Trophoblast cell (in vitro differentiated cells and primary cell): ENCODE measurements at places on chromosomes 2 and 18.

GRCh38 chr2:7045601-7046590 is 128.7 kb downstream of the RNF144A start:
- DNase-seq, result no peak

GRCh38 chr18:72672364-72673184 is 128.4 kb upstream of the CBLN2 start:
- DNase-seq, result peak; percentile 54

GRCh38 chr18:37662546-37663339 is 97.1 kb upstream of the CELF4 start:
- no peak for DNase-seq

DNA sequence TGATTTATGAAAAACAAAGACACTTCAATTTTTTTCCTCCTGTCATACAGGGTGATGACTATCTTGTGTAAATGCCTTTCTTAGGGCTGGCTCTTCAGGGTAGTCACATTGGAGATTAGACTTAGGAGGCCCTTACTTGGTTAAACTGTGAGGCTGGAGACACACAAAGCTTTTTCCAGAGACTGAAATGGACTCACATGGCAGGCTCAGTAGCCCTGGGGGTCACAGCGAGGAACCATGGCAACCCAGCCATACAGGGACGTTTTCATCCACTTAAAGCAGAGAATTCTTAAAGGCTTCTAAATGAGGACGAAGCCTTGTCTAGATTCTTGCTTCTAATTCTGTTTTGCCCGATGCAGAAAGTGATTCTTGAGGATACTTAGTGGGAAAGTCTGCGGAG is 57.3 kb upstream of the ZDBF2 start:
- DNase-seq, result no peak

GRCh38 chr2:203594541-203594940 is 59.4 kb upstream of the RAPH1 start:
- DNase-seq, result no peak

- no peak for DNase-seq
Measured at GRCh38 chr2:210842896-210843295, 286.5 kb downstream of the CPS1 start.

DNA sequence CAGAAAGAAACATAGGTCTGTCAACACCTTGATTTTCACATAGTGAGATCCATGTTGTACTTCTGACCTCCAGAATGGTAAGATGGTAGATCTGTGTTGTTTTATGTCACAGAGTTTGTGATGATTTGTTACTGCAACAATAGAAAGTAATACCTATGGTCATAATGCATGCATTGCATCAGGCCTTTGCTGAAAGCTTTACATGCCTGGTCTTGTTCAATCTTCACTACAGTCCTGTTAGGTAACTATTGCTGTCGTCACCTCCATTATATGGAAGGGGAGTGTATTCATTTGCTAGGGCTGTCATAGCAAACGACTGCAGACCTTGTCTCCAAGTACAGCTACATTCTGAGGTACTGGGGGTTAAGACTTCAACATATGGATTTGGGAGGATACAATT is 243.5 kb downstream of the ANAPC1 start:
- no peak for DNase-seq

- no peak for DNase-seq
Measured at GRCh38 chr2:2914252-2914651, 463.4 kb downstream of the EIPR1 start.

DNA sequence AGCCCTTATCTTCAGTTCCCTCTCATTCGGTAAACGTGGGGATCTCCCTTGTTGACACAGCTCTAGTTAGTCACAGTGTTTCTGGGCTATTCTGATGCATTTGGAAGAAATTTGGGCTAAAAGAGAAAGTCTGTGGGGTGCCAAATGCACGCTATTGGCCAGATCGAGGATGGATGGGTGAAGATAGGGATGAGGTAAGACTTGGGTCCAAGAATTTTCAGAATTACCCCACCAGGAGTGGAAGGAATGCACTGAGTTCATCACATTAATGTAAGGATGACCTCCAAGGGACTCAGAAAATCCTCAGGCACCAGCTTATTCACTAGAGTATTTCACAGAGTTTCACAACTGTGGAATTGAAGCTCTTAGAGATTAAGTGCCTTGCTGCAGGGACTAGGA is 49.3 kb downstream of the NRP2 start:
- peak; percentile 22 for DNase-seq

- peak; percentile 15 for DNase-seq
Measured at GRCh38 chr18:58952858-58953257, 88.2 kb downstream of the ZNF532 start.

- DNase-seq, result peak; percentile 63
Measured at GRCh38 chr2:56132138-56132537, 51.7 kb upstream of the CCDC85A start.

DNA sequence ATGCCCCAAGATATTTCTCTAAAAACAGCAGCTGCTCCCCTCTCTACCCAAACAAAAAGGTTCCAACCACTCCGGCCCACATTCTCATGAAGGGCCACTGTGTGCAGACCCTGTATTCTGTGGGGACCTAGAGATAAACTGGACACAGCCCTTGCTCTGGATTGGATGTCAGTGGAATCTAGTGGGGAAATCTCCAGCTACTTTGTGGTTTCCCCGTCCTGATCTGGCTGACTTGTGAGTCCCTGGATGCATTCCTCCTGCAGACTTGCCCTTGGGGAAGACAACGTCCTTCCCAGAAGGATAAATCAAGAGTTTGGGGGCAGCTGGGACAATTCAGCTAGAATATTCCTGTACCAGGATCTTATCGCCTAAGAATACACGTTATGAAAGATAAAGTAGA is 151.1 kb downstream of the FSHR start:
- DNase-seq, result no peak
